ENCODE measurements at places on chromosomes 1 and 21. TPM values are rescaled to one million over a fixed set of nuclear protein-coding genes. Genes with fewer than 3 reads are reported as not detected.

GRCh38 chr1:56390232-56390867 lies 189.0 kb downstream of the PLPP3 start:
- no peaks in the 10 kb centered on the region for H3K36me3 ChIP-seq
- H3K4me1 ChIP-seq = no peaks in the 10 kb centered on the region
- no peaks in the 10 kb centered on the region for H3K27me3 ChIP-seq
- DNase-seq = peak; percentile 86
- H3K27ac ChIP-seq = no peak overlapping the region

Gene MIXL1
- polyA plus RNA-seq = not detected

DNA sequence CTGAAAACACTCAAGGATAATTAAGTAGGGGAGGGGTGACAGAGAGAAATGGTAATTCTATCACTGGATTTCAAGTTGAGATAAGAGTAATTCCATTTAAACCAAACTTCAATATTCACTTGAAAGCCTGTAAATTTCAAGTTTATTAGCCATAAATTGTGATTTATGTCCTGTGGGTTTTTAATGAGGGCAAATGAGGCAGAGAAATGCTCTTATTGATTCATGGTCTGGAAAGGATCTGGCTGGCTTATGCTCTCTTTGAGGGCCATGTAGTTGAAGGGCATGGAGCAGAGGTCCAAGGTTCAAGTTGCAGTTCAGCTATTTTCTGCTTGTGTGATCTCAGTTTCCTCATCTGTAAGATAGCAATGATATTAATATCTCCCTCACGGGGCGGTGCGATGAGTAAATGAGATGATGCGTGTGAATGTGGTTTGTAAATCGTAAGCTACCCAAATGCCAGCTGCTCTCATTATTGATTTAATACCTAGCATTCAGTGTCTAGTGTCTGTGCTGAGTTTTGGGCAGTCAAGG lies 12.3 kb downstream of the OLFML3 start:
- no peak for DNase-seq
- no peaks in the 10 kb centered on the region for H3K36me3 ChIP-seq
- H3K27ac ChIP-seq = no peak overlapping the region
- no peak overlapping the region for H3K4me3 ChIP-seq
- H3K4me1 ChIP-seq = no peaks in the 10 kb centered on the region

DNA sequence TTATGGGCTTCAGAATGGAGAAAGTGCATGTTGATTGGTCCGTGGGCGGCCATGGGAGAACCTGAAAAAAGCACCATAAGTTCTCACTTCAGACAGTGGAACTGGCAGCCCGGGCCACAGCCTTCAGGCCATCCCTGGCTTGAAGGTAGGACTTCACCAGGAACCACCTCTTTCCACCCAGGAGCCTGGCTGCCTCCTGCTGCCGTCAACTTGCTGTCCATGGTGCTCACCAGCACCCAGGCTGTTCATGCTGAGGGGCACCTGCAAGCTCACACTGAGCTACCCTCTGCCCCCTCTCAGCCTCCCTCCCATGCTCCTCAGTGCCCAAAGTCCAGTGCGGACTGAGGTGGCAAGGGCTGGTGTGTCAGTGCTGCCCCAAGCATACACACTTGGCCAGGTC lies 12.9 kb upstream of the FNBP1L start:
- H3K27ac ChIP-seq = no peak overlapping the region
- H3K27me3 ChIP-seq = no peaks in the 10 kb centered on the region
- H3K4me3 ChIP-seq = no peak overlapping the region
- no peaks in the 10 kb centered on the region for H3K4me1 ChIP-seq
- DNase-seq = no peak

- H3K4me3 ChIP-seq = no peak overlapping the region
- no peak for DNase-seq
- H3K4me1 ChIP-seq = no peaks in the 10 kb centered on the region
- no peaks in the 10 kb centered on the region for H3K36me3 ChIP-seq
These were observed 32.1 kb downstream of the FOXD2 start for GRCh38 chr1:47469910-47470309.

DNA sequence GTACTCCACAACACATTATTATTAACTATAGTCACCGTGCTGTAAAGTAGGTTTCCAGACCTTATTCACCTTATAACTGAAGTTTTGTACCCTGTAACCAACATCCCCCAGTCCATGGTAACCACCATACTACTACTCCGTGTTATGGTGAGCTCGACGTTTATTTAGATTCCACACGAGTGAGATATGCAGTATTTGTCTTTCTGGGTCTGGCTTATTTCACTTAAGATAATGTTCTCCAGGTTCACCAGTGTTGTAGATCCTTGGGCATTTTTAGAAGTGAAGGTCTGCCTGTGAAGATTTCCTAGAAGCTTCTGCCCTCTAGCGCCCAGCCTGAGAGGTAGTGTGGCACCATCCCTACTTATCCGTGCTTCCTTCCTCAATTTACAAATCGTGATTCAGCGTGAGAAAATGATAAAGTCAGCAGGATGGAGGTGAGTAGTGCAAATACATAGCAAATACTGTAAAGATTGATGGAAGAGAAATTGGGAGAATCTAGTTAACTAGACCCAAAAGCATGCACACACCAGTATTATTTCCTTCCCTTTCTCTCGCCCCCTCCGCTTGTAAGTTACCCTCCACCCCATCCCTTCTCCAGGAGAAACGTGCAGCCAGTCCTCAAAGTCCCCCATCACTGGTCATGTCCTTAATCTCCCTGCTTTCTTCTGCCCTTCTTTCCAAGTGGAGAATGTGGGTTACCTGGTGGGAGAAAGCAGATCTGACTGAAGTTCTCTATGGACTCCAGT lies 36.0 kb upstream of the DISC1 start:
- no peak overlapping the region for H3K4me3 ChIP-seq
- H3K4me1 ChIP-seq = no peaks in the 10 kb centered on the region
- no peaks in the 10 kb centered on the region for H3K36me3 ChIP-seq
- H3K27me3 ChIP-seq = no peaks in the 10 kb centered on the region

DNA sequence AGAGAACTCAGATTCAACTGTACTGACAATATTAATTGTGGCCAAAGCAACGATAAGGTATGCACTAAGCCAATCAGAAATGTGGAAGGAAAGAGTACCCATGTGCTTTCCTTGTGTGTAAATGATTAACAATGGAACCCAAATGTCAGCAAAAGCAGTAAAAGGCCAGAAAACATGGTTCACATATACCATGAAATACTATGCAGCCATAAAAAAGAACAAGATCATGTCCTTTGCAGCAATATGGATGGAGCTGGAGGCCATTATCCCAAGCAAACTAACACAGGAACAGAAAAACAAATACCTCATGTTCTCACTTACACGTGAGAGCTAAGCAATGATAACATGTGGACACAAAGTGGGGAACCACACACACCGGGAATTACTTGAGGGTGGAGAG lies 78.5 kb downstream of the SUSD4 start:
- DNase-seq = no peak
- no peaks in the 10 kb centered on the region for H3K27me3 ChIP-seq
- no peak overlapping the region for H3K27ac ChIP-seq
- H3K4me3 ChIP-seq = no peak overlapping the region
- no peaks in the 10 kb centered on the region for H3K36me3 ChIP-seq

DNA sequence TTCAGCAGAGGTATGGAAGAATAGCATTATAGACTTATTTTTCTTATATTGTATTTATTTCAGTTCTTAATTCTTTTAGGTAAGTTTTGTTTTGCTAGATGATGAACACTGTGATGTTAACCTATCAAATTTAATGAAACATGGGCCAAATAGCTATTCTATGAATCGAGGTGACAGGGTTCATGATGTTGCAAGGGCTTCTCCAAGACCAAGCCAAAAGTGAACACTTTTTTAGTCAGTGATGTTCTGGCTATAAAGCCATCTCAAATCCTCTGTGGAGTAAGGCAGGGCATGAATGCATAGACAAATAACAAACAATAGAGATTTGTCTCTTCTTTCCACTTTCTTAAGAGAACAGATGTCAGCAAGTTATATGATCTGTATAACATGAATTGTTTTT lies 26.7 kb downstream of the C1orf146 start:
- no peak overlapping the region for H3K4me3 ChIP-seq
- no peaks in the 10 kb centered on the region for H3K27me3 ChIP-seq
- H3K4me1 ChIP-seq = no peaks in the 10 kb centered on the region
- H3K36me3 ChIP-seq = peaks cover 6% of the 10 kb centered on the region
- no peak for DNase-seq
- H3K27ac ChIP-seq = no peak overlapping the region

Gene GFI1
- 0.59 TPM for polyA plus RNA-seq

DNA sequence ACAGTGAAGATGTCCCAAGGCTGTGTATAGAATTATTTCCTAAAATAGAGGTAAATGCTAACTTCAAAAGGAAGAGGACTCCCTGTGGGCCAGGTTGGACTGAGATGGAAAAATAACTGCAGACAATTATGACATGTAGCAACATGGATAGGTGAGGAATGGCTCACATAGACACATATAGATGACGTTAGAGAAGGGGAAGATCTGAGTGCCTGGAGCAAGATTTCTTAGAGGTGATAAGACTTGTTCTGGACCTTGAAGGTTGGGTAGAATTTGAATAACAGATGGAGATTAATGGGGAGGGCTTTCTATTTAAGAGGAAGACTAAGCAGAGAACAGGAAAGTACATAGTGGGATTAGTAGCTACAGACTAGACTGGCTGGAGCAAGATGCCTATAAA lies 76.9 kb downstream of the C1orf21 start:
- H3K27ac ChIP-seq = no peak overlapping the region
- no peaks in the 10 kb centered on the region for H3K27me3 ChIP-seq
- DNase-seq = no peak

DNA sequence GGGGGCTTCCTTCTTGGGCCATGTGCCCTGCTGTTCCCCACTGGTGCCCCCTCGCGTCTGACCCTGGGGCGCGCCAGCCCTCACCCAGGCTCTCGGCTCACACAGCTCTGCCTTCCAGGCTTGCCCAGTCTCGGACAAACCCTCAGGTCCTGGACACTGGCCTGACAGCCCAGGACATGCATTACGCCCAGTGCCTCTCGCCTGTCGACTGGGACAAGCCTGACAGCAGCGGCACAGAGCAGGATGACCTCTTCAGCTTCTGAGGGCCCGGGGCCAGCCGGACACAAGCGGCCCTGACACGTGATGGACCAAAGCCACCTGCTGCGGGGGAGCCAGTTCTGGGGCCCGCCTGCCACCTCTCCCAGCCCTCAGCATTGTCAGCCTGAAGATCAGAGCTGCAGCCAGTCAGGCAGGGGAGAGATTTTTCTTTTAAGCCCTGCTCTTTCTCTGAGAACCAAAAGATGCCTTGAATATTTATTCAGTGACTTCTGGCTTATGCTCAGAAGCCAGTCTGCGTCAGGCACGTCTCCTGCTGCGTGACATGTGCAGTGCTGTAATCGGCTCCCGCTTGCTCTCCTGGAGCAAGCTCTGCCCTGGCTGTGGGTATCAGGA lies 23.4 kb downstream of the LDLRAP1 start:
- no peak for DNase-seq
- H3K27me3 ChIP-seq = no peaks in the 10 kb centered on the region
- H3K4me3 ChIP-seq = no peak overlapping the region
- H3K27ac ChIP-seq = no peak overlapping the region

DNA sequence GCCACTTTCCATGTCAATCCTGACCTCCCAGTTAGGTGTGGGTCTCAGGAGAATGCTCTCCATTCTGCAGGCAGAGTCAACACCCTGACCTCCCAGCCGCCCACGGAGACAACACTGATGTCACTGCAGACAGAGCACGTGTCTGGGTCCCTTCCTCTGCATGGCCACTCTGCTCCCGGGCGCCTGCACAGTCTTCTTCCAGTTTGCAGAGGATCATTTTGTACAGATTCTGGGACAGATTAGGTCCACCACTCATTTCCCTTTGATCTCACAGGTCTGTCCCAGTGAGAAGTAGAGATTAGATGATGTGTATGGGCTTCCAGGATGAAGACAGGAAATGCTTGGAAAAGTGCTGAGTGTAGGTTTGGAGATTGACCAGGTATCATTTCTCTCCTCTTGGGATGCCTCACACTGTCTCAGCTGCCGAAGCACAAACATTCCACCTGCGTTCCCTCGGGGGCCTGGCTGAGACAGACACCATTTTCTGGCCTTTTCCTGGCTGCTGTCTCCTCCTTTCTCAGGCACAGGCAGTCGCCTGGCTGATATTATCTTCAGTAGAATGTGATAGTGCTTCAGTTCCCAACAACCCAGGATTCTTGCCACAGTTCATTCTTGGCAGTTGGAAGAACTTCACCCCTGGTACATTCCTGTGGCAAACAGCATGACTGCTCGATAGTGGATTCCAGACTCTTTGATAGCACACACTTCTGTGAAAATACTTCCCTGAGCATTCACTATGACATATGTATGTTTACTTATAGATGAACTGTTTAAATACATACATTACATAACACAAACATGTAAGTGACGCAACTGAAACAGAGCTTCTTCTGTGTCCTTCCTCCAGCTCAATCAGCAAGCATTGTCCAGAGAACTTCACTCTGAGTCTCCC lies 7.9 kb downstream of the MYBPHL start:
- no peak overlapping the region for H3K4me3 ChIP-seq
- H3K27me3 ChIP-seq = no peaks in the 10 kb centered on the region
- no peaks in the 10 kb centered on the region for H3K36me3 ChIP-seq
- no peak overlapping the region for H3K27ac ChIP-seq

Gene FCRLA
- 0.14 TPM for polyA plus RNA-seq

- no peak overlapping the region for H3K27ac ChIP-seq
- peaks cover 15% of the 10 kb centered on the region for H3K4me1 ChIP-seq
- H3K4me3 ChIP-seq = no peak overlapping the region
- no peaks in the 10 kb centered on the region for H3K27me3 ChIP-seq
- DNase-seq = no peak
These were observed 23.3 kb downstream of the CEPT1 start for GRCh38 chr1:111163363-111163762.

- no peaks in the 10 kb centered on the region for H3K4me1 ChIP-seq
These were observed 538.5 kb downstream of the KIF26B start for GRCh38 chr1:245693116-245693793.

DNA sequence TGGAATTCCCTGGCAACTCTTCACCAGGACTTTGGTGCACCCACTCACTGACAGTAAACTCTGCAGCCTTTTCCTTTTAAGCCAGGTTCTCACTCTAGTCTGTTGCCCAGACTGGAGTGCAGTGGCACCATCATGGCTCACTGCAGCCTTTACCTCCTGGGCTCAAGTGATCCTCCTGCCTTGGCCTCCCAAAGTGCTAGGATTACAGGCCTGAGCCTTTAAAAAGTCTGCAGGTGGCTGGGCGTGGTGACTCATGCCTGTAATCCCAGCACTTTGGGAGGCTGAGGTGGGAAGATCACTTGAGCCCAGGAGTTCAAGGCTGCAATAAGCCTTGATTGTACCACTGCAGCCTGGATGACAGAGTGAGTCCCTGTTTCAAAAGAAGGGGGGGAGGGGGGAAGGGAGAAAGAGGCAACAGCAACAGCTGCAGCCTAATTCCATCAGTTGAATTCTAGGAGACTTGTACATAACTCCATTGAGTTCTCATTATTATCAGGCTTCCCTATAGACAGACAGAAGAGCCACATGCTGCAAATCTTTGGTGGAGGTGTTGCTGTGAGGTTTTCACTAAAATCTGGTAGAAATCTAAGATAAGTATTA lies 8.1 kb upstream of the HNRNPR start:
- H3K36me3 ChIP-seq = no peaks in the 10 kb centered on the region
- no peak overlapping the region for H3K4me3 ChIP-seq
- no peak overlapping the region for H3K27ac ChIP-seq
- no peak for DNase-seq

GRCh38 chr1:9435854-9436640 lies 103.2 kb upstream of the SLC25A33 start:
- peak; percentile 34 for DNase-seq
- no peaks in the 10 kb centered on the region for H3K27me3 ChIP-seq
- H3K27ac ChIP-seq = no peak overlapping the region
- peaks cover 10% of the 10 kb centered on the region for H3K4me1 ChIP-seq
